ENCODE measurements at places on chromosomes 5 and 9.

DNA sequence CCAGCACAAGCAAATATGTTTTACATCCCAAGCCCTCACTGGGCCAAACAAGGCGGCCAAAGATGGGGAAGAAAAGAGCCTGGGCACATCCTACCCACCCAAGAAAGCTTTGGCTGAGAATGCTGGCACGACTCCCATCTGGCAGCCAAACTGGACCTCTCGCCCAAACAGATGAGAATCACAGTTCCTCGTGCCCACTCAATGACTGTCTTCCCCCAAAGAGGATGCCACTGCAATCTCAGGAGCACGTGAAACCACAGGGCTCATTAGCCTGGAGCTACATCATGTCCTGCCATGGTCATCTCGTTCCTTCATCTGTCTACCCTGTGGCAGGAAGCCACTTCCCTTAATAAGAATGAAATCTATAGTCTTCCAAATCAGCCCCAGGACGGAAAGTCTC lies 536.8 kb downstream of the BNC2 start:
- no peak for DNase-seq

- no peak for DNase-seq
These were observed 21.6 kb downstream of the BHMT start for GRCh38 chr5:79133121-79133656.

DNA sequence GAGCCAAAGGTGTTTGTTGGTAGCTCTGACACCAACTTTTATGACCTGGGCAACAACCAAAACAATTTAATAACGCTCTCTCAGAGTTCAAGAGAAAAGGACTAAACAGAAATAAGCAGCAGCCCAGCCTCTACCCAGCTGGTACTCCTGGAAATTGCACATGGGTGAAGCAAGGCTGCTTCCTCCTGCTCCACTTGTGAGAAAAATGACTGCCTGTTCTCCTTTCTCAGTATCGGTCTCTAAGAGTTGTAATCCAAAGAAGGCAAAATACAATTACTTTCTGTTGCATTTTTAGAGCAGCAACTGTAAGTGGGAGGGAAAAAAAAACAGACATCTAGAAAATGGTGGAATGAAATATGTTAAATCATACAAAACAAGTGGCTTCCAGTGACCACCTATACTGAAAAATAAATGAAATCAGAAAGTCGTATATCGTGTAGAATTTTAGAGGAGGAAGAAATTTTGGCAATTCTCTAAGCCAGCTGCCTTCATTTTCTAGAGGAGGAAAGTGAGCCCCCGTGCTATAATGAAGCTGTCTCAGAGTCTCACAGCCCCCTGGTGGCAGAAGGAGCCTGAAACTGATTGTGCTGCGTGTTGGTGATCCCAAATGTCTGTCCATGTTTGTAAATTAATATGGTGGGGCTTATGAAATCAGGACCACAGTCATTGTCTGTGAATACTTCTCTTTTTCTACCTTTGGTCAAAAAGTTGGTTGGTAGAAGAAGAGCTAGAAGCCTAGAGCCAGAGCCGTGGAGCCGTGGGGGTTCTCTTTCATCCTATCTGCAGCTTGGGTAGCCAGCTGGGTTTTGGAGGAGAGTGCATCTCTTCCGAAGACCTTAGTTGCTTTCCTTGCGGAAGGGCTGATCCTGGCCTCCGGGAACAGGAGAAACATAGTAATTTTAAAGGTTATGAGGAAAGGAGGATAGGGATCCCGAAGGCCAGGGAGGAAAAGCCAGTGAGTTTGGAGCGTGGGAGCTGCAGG lies 139.9 kb downstream of the PIP5K1B start:
- DNase-seq: no peak

GRCh38 chr9:4709380-4709779 lies 30.0 kb downstream of the CDC37L1 start:
- DNase-seq: no peak
